ENCODE measurements at places on chromosomes 2 and 18.

DNA sequence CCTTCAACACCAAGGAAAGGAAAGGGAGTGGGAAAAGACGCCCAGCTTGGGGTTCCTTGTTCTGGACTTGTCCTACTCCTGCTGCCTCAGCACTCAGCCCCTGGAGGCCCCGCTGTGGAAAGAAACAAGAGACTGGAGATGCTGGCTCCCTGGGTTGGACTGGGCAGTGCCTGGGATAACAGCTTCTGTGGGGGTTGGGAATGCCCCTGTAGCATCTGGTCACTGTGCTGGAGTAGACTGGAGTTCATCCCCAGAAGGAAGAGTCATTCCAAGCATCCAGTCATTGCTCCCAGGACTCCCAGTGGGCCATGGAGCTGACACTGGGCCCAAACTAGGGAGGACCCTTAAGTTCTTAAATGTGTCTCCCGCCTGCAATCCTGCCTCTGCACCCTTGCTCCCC, 129.3 kb upstream of the HAAO start:
- DNase-seq = no peak

- DNase-seq = no peak
Measured at GRCh38 chr18:41372046-41372665, 582.9 kb upstream of the PIK3C3 start.

GRCh38 chr2:19971691-19972090, 18.2 kb downstream of the WDR35 start:
- no peak for DNase-seq

- DNase-seq = no peak
Measured at GRCh38 chr2:212535996-212536816, 2.4 kb downstream of the ERBB4 start.

- DNase-seq = no peak
Measured at GRCh38 chr2:200585730-200586643, at the start of gene AOX1. Gene AOX1 (plus strand): TSS chr2:200586014. CDS start chr2:200586109, 95 bp downstream.

GRCh38 chr2:239735829-239736357, 289.2 kb downstream of the NDUFA10 start:
- DNase-seq = no peak

GRCh38 chr2:60886991-60887390, 5.6 kb downstream of the REL start:
- DNase-seq = no peak

DNA sequence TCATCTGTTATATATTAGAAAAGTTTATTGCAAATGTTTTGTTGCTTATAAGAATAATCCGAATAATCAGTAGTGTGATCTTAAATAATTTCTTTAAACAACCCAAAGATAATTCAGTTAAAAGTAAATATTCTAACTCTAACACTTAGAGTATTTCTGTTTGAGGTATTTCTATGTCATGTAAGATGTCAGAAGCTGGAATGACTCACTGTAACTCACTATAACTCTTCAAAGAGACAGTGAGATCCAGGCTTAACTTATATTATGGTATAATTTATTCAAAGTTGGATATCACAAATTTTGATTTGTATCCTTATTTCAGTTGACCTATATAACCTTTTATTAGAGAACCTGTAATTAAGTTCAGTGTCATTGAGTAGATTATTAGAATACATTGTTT, 6.9 kb downstream of the MBD5 start:
- no peak for DNase-seq

GRCh38 chr18:45540125-45540524, 75.2 kb upstream of the SLC14A2 start:
- DNase-seq = no peak

- DNase-seq = no peak
Measured at GRCh38 chr2:136111711-136112110, 6.2 kb downstream of the CXCR4 start.

Measured in thoracic aorta (tissue), 2 donors.